Fibroblast of skin of right biceps (primary cell): ENCODE measurements at places on chromosomes 12 and 14.
A peak's percentile ranks its signal among the peaks of the same experiment; 100 is the strongest.

- no peak for DNase-seq
These were observed 1291.6 kb downstream of the FSCB start for GRCh38 chr14:43215524-43215923.

DNA sequence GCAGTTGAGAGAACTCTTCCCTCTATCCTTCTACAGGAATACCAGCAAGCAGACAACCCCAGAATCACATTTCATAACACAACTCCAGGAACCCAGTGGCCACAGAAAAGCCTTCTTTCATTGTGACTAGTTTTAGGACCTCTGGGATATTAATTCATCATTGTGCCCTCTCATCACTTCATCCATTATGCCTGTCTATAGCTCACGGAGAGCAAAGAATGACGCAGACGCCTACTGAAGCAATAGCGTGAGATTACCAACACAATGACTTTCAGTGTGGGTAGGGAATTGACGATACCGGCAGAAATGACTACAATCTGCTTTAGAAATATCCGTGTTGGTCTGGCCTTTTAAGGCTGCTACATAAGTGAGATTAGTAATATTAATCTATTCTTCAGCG lies 158.1 kb upstream of the FOXG1 start:
- peak; percentile 49 for DNase-seq

GRCh38 chr12:110135806-110136205 lies 11.6 kb downstream of the IFT81 start:
- no peak for DNase-seq

GRCh38 chr14:100547633-100548294 lies 39.5 kb downstream of the BEGAIN start:
- DNase-seq, result peak; percentile 26

- DNase-seq, result no peak
These were observed 400.3 kb downstream of the ZFP36L1 start for GRCh38 chr14:68392393-68393141.

- DNase-seq, result no peak
These were observed 22.3 kb upstream of the CHGA start for GRCh38 chr14:92900660-92901059.
